ENCODE measurements at places on chromosomes 1 and 21. TPM values are rescaled to one million over a fixed set of nuclear protein-coding genes. Genes with fewer than 3 reads are reported as not detected.

GRCh38 chr1:39243302-39243701 lies 38.8 kb downstream of the MACF1 start:
- DNase-seq = no peak

DNA sequence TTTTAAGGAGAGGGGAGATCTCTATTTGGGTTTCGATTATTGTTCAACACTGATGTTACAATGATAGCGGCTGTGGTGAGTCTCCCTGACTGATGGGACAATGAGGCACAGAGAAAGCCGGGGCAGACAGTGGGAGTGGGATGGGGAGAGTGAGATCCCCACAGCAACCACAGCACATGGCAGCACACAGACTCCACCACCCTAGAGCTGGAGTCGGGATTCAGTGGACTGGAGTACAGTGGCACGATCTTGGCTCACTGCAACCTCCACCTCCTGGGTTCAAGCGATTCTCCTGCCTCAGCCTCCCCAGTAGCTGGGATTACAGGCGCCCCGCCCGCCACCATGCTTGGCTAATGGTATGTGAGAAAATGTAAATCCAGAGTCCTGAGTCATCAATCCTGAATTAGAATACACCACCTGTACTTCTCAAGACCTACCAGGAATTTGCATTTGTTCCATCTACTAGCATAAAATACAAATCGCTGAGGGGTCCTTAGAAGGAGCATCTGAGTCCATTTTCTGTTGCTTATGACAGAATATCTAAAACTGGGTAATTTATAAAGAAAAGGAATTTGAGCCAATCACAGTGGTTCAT lies 125.8 kb downstream of the TOMM20 start:
- no peak for DNase-seq

DNA sequence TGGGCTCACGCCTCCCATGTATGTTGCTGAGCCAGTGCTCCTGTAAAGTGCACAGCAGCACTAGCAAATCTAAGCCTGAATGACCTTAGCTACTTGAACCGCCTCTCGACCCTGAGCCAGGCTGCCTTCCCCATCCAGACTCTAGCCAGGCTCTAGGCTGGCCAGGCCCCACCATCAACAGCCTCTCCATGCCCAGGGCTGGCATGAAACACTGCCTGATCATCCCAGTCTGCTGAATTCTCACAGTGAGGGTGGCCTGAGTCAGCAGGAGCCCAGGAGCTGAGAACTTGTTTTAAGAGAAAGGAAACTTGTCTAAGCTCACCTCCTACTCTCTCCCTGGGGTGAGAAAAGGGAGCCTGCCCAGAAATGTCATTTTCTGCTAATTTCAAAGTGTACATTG lies 733.3 kb downstream of the PTPRU start:
- DNase-seq = no peak

- DNase-seq = no peak
Observed at GRCh38 chr1:31208361-31208945, 31.2 kb downstream of the NKAIN1 start.

DNA sequence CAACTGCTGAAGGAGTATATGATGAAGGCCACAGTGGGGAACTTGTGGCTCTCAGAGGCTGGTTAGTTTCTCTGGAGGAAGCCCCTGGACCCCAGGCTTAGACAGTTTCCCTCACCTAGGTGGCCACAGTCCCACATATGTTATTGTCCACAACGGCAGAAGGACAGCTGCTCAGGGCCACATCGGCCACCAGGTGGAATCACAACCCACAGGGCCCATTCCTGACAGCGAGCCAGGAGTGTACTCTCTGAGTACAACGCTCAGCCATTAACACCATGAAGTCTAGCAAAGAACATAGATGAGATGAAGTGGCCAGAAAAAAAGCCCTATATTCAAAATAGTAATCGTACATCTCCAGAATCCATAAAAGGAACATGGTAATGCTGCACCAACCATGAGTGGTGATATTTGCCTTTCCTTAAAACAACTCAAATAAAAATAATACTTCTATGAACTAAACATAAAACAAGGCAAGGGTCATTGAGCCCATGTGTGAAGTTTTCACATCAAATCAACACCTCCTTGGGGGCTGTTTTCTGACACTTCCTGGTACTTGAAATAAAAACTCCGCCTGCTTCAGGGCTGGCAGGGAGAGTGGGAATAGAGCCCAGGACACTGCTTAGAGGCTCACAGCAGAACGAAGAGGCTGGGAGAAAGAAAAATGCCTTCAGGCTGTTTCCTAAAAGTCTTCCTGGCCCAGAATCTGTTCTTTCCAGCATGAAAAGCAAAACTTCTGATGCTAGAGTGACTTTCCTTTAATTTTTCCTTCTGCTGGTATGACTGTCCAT lies 383.3 kb downstream of the HHAT start:
- peak; percentile 38 for DNase-seq

- DNase-seq = no peak
Observed at GRCh38 chr21:27292229-27292628, 325.3 kb upstream of the ADAMTS5 start.

GRCh38 chr1:233609926-233610325 lies 4.0 kb upstream of the KCNK1 start:
- DNase-seq = no peak

- DNase-seq = no peak
Observed at GRCh38 chr1:1144843-1145546, 28.7 kb upstream of the TTLL10 start.

DNA sequence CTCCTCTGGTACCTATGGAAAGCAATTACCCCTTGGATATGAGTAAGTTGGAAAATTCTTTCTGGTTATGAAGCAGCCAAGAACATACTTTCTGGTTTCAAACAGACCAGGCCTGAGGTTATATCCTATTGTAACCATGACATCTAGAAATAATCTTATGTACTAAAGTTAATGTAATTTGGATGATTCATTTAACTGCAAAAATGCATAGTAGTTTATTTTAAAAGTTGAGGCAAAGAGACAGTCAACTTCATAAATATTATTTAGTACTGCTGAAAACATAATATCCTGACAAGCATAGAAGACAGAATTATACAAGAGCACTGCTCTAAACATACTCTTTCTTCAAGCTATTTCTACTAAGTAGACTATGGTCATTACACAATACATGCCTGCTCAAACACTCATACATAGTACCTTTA lies 25.5 kb downstream of the ODF2L start:
- DNase-seq = no peak

- DNase-seq = peak; percentile 64
Observed at GRCh38 chr1:8202182-8202905, 115.6 kb upstream of the SLC45A1 start.

DNA sequence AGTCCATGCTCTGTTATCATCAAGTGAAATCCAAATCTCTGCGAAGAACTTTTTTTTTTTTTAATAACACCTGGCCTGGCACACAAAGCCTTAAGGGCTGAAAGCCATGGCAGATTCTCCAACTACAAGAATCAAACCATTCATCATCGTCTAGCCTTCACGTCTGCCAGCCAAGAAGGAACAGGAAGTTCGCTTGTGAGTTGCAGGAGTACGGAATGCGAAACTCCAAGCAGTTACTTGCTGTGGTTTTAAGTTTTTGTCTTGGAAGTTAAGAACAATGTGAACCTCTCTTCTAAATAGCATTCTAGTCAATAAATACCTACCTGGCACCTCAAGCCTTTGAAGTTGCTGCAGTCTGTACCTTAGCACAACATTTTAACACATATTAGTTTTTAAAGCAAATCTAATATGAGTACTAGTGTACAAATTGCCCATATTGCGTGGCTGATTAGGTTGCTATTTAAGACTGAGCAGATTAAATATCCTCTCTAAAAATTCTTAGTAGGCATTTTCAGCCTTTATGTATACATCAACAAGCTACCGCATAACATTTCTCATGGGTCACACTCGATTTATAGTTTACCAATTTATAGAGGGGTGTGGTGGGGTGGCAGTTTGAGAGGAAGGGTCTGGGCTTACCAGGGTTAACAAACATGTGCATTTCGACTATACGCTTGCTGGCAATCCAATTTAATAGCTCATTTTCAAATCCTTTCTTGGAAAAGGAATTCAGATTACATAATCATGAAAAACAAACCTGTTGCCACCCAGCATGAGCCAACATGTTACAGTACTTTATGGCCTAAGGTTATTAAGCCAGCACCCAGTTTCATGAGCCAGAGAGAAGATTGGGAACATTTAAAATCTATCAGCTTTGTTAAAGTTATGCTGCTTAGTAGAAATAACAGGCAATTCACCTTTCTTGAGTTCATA lies 22.2 kb upstream of the PTPN14 start:
- DNase-seq = no peak

DNA sequence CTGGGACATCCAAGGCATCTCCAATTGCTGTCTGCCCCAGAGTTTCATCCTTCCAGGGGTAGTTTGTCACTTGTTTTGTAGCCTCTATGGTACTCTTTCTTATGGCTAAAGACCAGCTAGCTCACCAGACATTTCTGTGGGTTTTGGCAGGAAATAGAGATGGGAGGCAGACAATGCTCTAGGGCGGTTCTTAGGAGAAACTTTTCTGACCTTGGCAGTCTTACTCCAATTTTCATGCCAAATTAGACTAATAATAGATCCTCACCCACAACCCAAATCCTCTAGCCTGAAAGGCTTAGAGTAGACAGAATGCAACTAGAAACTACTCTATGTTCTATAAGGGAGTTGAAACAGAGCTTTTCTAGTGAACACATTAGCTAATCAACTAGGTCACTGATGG lies 69.8 kb downstream of the LRIG2 start:
- DNase-seq = no peak

GRCh38 chr1:42926879-42927242 lies 31.8 kb downstream of the SLC2A1 start:
- DNase-seq = no peak

GRCh38 chr1:6220236-6220635 lies 14.3 kb downstream of the RNF207 start:
- DNase-seq = no peak

DNA sequence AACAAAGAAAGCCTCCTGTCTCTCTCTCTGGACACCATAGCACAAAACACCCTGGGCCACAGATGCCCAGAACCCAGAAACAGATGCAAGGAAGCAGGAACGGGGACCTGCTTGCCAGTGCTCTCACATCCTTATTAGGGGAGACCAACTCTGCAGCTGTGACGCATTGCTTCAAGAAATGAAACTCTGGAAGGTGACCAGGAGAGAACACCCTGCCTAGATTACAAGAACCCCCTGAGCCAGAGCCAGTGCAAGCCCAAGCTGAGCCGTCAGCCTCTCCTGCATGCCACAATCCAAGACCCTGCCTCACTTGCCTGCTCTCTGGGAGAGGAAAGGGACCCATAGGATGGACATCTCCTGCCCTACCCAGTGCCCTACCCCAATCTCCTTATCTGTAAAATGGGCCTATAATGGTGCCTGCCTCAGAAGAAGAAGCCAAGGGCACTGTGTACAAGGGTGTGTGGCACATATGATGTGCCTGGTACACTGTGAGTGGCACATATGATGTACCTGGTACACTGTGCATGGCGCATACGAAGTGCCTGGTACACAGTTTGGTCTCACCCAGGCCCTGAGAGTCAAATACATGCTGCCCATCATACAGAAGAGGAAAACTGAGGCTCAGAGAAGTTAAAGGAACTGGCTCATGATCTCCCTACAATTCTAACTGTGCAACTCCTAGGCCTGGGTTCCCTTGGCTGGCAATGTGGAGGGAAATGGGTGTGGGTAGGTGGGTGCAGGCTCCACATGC lies 16.8 kb upstream of the FAM131C start:
- no peak for DNase-seq

- no peak for DNase-seq
Observed at GRCh38 chr1:193542690-193543089, 356.3 kb upstream of the B3GALT2 start.

- DNase-seq = no peak
Observed at GRCh38 chr1:36086529-36087232, 2.0 kb upstream of the ADPRS start.

GRCh38 chr1:2466958-2467554 lies 9.0 kb upstream of the PLCH2 start:
- DNase-seq = no peak

GRCh38 chr21:28423521-28424190 lies 569.0 kb downstream of the LTN1 start:
- no peak for DNase-seq

DNA sequence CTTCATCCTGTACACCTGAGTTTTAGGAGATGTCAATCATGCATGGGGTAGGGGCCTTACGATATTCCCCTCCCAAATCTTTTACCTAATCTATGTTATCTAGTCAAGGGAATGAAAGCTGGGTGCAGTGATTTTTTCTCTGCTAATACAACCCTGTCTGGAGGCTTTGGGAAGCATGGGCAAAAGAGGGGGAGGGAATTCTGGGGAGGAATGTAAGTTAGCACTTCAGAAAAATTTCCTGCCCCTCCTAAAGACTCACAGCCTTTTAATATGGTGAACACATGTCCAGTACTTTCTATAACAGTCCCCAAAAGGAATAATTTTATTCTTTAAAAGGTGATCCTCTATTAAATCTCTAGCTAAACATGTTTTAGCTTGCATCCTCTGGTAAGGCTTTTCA lies 25.6 kb upstream of the PRELP start:
- no peak for DNase-seq

SPRR4 gene
- not detected for total RNA-seq

GPR3 gene
- 12.4 TPM for total RNA-seq

MX2 gene
- 7.7 TPM for total RNA-seq

TNFRSF4 gene
- 1.2 TPM for total RNA-seq

GPR37L1 gene
- total RNA-seq = 0.05 TPM

SERPINC1 gene
- 0.35 TPM for total RNA-seq

S1PR1 gene
- total RNA-seq = 85.3 TPM

RASSF5 gene
- total RNA-seq = 10.0 TPM

AUNIP gene
- 0.53 TPM for total RNA-seq

RPTN gene
- not detected for total RNA-seq

Measured in left cardiac atrium (tissue), 4 donors.